ENCODE measurements at places on chromosomes 13 and 19. TPM values are rescaled to one million over a fixed set of nuclear protein-coding genes. Genes with fewer than 3 reads are reported as not detected.

BRME1 gene
- total RNA-seq = 0.11 TPM

KIR2DL1 gene
- not detected for total RNA-seq

LILRB1 gene
- not detected for total RNA-seq

ZNF441 gene
- 6.5 TPM for total RNA-seq

FLT1 gene
- total RNA-seq = 26.6 TPM

FUT3 gene
- not detected for total RNA-seq

TGFB1 gene
- 23.5 TPM for total RNA-seq

ZNF787 gene
- 19.5 TPM for total RNA-seq

ZNF850 gene
- 1.2 TPM for total RNA-seq

PLPP2 gene
- 1.4 TPM for total RNA-seq

ZNF160 gene
- 20.2 TPM for total RNA-seq

KLK10 gene
- total RNA-seq = not detected

RXFP2 gene
- not detected for total RNA-seq

ERICH6B gene
- total RNA-seq = not detected

EDNRB gene
- not detected for total RNA-seq

ATP8A2 gene
- not detected for total RNA-seq

CGB3 gene
- not detected for total RNA-seq

TMEM143 gene
- 27.1 TPM for total RNA-seq

LILRA1 gene
- total RNA-seq = not detected

IGLON5 gene
- total RNA-seq = not detected

GNG14 gene
- not detected for total RNA-seq

PGLYRP1 gene
- not detected for total RNA-seq

TMEM238 gene
- 0.97 TPM for total RNA-seq

WASF3 gene
- total RNA-seq = 19.9 TPM

FFAR1 gene
- not detected for total RNA-seq

FPR3 gene
- total RNA-seq = not detected

ZNF571 gene
- total RNA-seq = 2.3 TPM

CABP5 gene
- not detected for total RNA-seq

CAPN12 gene
- 0.11 TPM for total RNA-seq

SELENOV gene
- total RNA-seq = not detected

CADM4 gene
- 1.0 TPM for total RNA-seq

KIR2DL4 gene
- total RNA-seq = not detected

ERVK3-1 gene
- 35.0 TPM for total RNA-seq

S1PR5 gene
- total RNA-seq = 1.8 TPM

CLC gene
- not detected for total RNA-seq

LHB gene
- total RNA-seq = not detected

FFAR2 gene
- total RNA-seq = not detected

LAIR1 gene
- total RNA-seq = not detected

IQCN gene
- 0.11 TPM for total RNA-seq

CD37 gene
- not detected for total RNA-seq

SMIM24 gene
- not detected for total RNA-seq

PCDH20 gene
- total RNA-seq = under 0.01 TPM

CCNA1 gene
- total RNA-seq = not detected

LIM2 gene
- total RNA-seq = not detected

SYNGR4 gene
- not detected for total RNA-seq

ETV2 gene
- not detected for total RNA-seq

MAST3 gene
- total RNA-seq = 3.8 TPM

NEK3 gene
- 8.9 TPM for total RNA-seq

CUL4A gene
- 197 TPM for total RNA-seq

HSPB6 gene
- 14.1 TPM for total RNA-seq

PSG3 gene
- not detected for total RNA-seq

C1QTNF9B gene
- not detected for total RNA-seq

ADAMTSL5 gene
- total RNA-seq = 31.7 TPM

LGALS7 gene
- not detected for total RNA-seq

CYP2A6 gene
- not detected for total RNA-seq

TEKTIP1 gene
- total RNA-seq = not detected
